ENCODE measurements at places on chromosomes 11 and 22.

DNA sequence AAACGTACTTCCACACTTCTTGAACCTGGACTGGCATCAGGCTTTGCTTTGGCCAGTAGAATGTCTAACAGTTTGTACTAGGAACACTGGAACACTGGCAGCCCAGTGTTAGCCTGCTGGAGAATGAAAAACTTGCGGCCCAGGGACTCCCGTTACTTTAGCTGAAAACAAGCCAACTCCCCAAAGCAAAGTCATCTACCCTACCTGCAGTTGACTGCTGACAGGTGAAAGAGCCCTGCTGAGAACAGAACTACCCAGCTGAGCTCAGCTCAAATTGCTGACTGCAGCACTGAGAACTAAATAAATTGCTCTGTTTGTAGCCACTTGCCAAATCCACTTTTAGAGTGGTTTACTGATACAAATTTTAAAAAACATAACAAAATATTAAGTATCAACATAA lies 342.5 kb downstream of the LRRC4C start:
- no peak for DNase-seq

DNA sequence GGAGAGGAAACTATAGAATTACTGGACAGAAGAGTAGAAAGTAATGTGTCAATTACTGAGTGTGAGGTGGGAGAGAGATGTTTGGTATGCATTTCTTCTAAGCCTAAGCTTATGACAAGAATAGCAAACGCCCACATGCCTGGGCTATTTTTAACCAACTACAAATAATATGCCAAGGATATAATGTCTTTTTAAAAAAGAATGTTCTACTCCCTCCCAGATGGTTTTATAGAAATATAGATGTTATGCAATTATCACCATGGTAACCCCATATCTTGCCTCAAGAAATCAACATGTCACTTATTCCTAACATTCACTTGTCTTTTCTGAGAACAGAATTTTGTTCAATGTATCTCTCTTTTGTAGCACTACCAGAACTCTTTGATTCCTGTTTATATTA lies 996.7 kb upstream of the CHORDC1 start:
- DNase-seq, result no peak

GRCh38 chr11:35997902-35998520 lies 54.1 kb downstream of the LDLRAD3 start:
- no peak for DNase-seq

DNA sequence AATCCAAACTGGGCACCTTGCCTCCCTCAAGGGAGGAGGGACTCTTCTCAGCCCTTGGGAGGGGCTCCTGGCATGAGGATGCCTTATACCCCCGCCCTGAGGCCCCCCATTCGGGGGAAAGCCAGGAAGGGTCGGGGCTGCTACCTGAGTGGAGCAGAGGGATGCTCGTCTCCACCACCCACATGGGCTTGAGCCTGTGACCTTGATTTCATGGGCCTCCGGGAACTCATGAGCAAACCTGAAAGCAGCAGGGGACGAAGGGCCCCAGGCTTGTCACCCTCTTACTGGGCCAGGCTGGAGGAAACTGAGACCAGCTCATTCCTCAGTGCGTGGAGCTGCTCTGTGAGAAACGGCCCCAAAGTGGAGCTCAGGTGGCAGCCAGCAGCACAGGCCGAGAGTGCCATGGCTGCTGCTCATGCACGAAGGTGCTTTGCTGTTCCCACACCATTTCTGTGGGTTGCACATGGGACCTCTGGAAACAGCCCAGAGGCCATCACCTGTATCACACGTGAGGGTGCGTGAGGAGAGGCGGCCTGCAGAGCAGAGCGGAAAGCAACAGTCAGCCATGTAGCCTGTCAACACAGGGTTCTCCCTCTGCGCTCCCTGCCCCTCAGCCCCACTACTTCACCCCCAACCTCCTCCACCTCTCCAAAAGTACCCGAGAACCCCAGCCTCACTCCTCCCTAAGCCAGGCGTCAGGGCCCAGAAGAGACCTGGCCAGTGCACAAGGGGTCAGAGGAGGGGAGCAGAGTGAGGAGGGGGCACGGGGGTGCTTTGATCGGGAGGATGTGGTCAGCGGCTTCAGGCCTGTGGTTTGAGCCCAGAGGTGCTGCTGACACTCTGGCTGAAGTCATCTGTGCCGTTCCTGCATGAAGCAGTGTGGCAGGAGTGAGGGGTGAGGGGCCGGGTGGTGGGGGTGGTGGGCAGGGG lies 14.1 kb upstream of the IL2RB start:
- DNase-seq, result no peak

DNA sequence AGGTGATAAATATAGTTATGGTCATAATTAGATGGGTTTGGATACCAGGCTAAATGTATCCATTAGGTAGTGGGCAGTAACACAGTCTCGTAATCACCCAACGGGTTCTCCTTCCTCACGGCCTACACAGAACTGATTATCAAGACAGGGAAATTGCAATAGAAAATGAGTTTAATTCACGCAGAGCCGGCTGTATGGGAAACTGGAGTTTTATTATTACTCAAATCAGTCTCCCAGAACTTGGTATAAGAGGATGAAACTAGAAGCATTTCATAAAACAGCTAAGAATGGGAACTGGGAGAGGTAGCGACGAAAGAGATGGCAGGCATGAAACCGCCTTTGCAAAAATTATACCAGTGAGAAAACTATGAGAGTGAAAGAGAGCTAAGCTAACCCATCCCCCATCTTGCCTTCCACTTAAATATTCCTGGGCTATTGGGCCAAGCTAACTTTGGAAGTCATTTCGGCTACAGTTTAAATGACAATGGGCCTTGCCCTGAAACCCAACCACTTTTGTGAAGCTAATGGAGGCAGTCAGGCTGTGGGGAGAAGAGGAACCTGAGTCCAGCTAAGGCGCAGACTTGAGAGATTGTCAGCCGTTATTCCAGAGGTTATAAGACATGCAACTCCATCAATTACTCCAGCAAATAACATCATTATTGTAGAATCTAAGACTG lies 29.6 kb downstream of the CTSC start:
- DNase-seq, result no peak

GRCh38 chr11:2929531-2929949 lies 320 bp upstream of the PHLDA2 start:
- DNase-seq, result peak; percentile 78

DNA sequence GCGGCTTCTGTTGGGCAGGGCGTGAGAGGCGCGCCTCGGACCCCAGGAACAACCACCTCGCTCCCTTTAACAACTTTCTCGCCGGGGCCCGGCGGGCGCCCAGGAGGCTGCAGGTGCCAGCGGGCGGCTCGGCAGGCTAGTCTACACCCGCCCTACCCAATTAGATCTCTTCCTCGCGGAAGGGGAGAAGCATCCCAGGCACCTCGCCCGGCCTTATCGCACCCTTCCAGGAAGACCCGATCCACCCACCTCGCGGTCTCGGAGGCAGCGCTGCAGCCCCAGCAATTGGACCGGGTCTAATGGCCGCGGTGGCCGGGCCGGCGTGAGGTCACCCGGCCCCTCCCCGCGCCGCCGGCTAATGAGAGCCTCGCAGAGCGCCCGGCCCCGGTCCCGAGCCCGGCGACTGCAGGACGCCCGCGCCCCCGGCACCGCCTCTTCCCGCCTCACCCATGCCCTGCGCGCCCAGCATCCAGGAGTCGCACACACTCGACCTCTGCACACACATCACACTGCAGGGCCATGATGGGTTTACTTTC lies at the start of gene PLAAT3:
Gene PLAAT3, minus strand, starts transcription at position 298 of the 536 bp plus-strand sequence. CDS start 419 bp downstream, outside the sequence.
- peak; percentile 81 for DNase-seq

DNA sequence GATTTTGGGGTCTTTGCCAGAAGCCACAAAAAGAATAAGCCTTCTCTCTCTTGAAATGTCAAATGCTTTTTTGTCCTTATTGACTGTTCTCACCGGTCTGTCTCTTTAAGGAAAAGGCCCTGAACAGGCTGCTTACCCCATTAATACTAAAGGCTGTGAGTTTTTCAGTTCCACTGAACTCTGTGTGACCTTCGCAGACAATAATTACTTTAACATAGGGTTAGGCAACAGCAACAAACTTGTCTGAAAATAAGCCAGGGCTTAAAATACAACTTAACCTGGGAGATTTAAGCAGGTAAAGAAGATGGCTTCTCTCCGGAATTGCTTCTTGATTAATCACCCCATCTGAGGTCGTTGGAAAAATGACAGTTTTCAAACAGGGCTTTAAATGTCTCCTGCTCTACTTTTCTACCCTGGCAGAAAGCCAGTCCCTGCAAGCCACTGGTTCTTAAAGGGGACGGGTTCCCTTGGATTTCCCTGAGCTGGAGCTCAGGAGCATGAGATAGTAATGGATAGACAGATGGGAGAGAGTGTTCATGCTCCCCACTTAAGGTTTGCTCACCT lies 69.4 kb downstream of the ARL14EP start:
- DNase-seq, result peak; percentile 32

- no peak for DNase-seq
Observed at GRCh38 chr11:47130543-47130942, 46.1 kb downstream of the ARFGAP2 start.

GRCh38 chr11:30346068-30346688 lies 23.3 kb downstream of the ARL14EP start:
- DNase-seq, result peak; percentile 55

DNA sequence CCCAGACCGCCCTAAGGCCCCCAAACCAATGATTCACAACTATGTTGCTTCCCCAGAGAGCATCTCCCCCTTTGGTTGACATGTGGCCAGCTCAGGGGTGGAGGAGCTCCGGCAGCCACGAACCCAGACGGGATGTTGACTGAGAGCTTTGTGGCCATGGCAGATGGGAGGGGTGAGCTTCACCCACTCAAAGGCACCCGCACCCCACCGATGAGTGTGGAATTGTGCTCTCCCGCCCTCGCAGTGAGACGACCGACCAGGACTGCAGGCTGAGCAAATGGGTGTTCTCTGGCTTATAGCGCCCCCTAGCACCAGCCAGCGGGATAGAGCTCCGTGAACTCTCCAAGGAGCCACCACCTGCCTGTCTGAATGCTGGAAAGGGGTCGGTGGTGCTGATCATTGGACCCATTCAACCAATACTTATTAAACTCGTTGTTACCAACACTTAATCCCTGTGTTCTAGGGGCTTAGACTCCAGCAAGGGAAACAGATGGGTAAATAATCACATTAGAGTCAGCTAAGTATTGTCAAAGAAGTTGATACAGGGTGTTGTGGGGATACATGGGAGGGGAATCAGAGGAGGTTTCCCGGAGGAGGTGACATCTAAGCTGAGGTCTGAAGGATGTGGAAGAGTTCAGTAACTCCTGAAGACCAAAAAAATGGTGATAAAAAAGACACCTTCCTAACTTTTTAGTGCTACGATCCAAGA lies 4.5 kb upstream of the TIMP3 start:
- DNase-seq, result peak; percentile 56

- no peak for DNase-seq
Observed at GRCh38 chr22:17792299-17792698, 18.0 kb upstream of the BID start.

- DNase-seq, result no peak
Observed at GRCh38 chr11:38594895-38595294, 1996.9 kb upstream of the RAG2 start.

DNA sequence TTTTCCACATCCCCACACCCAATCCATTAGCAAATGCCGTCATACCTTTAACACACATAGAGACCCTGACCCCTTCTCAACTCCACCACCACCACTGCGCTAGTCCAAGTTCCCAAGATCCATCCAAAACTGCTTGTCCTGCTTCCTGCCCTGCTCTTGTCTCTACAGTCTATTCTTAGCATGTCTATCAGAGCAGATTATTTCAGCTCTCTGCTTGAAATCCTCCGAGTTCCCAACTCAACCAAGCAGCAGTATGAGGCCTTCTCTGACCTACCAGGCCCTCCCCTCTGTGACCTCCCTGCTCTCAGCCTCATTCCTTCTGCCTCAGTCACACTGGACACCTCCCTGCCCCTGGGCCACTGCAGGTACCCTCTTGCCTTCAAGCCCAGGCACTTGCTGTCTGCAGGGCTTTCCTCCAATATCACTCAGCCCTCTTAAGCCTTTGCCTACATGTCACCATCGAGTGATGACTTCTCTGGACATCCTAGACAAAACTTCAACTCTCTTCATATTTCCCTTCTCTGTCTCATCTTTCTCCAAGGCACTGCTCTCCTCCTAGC lies 134.6 kb downstream of the SPATA19 start:
- DNase-seq, result no peak

DNA sequence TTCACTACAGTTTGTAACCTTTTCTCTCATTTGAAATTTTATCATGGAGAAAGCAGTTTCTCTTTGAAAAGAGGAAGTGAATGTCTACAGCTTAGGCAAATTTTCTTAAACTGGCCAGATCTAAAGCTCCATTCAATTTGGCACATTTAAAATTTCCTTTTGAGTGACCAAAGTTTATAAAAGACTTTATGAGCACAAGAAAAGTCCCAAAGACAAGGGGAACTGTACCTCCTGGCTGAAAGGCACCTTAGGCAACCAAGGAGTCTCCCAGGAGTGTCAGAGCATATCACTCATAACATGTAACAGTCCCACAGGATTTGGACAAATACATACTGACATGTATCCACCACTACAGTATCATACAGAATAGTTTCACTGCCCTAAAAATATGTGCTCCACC lies 41.3 kb downstream of the NARS2 start:
- DNase-seq, result no peak

DNA sequence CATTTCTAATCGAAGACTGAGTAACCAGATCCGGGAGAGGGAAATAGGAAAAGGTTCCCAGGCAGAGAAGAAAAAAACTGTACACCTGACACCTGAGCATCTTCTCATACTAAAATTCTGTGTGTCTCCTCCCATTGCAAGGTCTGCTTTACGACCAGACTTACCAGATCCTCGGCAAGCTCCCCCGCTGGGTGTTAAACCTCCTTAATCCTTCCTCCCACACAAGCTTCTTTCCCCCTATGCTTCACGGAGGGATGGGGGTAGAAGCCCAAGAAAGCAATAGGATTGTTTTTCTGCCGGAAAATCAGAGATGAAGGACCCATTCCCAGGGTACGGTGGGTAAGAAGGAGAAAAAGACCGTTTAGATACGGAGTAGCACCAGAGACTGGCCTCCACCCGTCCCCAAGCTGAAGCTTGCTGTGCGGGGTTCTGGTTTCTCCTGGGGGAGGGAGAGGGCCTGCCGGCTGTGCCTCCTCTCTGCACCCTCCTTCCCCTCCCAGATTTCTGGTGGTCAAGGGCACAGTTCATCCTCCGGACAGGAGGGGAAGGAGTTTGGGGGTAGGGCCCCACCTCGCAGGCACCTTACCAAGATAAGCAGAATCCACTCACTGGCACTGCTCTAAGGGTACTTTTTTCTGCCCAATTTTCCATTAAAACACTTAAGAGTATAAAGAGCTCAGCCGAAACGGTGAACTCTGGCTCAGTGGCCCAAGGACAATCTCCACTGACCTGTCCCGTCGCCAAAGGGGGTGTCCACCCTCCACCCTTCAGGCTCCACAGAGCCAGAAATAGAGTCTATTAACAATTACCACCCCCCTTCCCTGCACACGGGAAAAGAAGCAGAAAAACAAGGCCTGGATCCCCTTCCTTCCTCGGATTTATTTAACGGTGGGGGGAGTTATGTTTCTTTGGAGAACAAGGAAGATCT lies 1.2 kb downstream of the TOB2 start:
- DNase-seq, result peak; percentile 36
